ENCODE measurements at places on chromosomes 11 and 22. TPM values are rescaled to one million over a fixed set of nuclear protein-coding genes. Genes with fewer than 3 reads are reported as not detected.

GRCh38 chr11:18669711-18670110, 28.9 kb upstream of the TMEM86A start:
- DNase-seq, result no peak

GRCh38 chr11:35549787-35550186, 24.4 kb upstream of the PAMR1 start:
- DNase-seq, result no peak

DNA sequence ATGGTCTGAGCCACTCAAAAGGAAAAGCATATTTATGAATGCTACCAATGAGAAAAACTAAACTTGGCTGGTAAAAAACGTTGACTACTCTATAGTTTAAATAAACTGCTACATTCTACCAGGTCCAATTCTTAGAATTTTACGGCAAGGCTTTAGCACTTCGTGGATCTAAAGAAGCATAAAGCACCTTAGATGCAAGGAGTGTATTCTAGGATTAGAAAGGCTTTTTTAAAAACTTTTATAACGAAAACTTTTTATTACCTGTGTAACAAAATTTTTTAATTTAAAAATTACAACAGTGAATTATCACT, 13.9 kb downstream of the PHF21A start:
- no peak for DNase-seq

FOLR3 gene
- not detected for total RNA-seq

DNA sequence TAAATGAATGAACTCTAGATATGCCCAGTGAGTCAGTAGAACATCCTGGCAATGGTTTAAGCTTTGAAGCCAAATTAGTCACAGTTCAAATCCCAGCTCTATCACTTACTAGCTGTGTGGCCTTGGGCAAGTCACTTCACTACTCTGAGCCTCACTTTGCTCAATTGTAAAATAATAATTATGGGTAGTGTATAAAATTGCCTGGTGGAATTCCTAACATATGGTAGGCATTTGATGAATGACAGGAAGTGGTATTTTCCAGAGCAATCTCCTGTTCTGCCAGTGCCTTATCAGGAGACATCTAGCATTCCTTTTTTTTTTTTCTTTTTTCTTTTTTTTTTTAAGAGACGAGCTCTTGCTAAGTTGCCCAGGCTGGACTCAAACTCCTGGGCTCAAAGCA, 13.0 kb downstream of the SCN4B start:
- no peak for DNase-seq

LRRC56 gene
- 3.4 TPM for total RNA-seq

- DNase-seq, result no peak
These were observed 4.5 kb upstream of the LZTR1 start for GRCh38 chr22:20977516-20978170.

DNA sequence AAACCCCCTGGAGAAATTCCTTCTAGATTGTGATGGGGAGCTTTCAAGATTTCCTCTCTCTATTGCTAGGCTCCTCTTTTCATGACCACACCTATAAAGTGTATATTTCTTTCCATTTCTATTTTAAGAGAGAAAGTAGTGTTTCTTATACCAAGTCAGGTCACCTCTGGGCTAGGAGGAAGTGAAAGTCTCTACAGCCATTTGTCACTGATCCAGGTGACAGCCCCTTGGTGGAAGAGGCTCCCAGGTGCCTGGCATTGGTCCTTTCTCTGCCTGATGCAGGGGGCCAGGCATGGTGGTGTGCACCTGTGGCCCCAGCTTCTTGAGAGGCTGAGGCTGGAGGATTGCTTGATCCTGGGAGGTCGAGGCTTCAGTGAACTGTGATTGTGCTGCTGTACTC, 64.7 kb downstream of the DHCR7 start:
- DNase-seq, result no peak

DNA sequence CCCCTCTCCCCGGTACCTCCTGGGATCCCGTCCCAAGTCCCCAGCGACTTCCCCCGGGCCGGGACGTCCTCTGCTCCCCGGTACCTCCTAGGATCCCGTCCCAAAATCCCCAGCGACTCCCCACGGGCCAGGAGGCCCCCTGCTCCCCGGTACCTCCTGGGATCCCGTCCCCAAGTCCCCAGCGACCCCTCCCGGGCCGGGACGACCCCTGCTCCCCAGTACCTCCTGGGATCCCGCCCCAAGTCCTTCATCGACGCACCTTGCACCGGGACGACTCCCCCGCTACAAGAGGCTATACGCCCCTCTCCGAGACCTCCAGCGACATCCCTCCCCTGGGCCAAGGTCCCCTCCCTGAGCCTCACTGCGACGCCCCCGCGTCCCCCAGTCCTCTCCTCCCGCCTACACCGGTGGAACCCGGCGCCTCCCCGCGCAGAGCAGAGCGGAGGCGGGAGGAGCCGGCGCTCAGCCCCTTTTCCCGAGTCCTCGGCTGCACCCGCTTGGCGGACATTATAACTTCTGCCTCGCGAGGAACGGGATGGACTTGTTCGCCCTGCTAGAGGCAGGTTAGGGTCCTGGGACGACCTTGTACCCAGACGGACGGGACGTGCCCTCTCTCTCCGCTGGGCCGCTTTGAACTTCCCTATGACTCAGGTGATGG, 912 bp downstream of the KREMEN1 start:
- no peak for DNase-seq

DNA sequence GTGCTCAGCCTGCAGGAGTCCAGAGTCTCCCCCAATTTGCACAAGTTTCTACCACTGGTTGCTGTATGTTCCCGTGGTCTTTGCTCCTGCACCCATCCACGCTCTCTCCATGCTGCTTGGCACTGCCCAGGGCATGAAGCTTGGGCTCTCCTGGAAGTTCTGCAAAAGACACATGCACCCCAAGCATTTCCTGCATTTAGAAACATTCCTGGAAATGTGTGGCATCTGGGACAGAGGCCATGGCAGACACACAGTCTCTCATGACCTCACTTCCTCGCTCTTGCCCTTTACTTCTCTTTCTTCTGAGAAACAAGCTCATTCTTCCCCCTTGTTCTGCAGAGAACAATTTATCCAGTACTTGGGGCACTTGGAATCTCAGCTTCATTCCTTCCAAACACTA, 489.5 kb downstream of the BUD13 start:
- DNase-seq, result no peak

DNA sequence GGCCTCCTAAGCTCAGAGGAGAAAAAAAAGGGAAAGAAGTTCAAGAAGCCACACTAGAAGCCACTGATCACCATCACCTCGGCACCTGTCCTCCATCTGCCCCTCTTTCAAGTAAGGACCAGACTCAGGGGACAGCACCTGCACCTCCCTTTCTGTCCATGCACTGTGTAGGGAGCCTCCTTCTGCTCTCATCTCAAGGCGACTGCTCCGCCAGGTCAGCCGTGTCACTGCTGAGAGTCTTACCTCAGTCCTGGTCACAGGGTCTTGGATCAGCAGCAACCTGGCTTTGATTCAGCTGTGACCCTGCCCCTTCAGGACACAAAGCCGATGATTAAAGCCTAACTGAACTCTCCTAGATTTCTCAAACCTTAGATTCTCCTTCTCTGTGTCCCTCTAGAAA, 101.5 kb downstream of the ZNF280B start:
- no peak for DNase-seq

DNA sequence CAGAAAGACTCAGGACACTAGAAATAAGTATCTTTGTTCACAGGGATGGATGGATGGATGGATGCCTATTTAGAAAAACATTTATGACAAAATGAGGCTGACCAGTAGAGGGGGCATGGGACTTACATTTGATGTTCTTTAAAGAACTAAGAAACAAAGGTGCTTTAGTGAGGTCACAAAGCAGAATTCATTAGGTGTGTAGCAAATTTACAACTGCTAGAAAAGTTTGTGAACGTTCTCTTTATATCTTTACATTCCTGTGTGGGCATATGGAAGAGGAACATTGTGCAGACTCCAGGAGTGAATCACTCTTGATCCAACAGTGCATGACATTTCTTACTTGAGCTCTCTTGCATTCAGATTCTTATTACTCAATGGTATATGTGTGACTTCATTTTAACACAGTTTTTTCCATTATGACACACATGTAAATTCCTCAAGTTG, 15.8 kb upstream of the SIK2 start:
- DNase-seq, result peak; percentile 35

DNA sequence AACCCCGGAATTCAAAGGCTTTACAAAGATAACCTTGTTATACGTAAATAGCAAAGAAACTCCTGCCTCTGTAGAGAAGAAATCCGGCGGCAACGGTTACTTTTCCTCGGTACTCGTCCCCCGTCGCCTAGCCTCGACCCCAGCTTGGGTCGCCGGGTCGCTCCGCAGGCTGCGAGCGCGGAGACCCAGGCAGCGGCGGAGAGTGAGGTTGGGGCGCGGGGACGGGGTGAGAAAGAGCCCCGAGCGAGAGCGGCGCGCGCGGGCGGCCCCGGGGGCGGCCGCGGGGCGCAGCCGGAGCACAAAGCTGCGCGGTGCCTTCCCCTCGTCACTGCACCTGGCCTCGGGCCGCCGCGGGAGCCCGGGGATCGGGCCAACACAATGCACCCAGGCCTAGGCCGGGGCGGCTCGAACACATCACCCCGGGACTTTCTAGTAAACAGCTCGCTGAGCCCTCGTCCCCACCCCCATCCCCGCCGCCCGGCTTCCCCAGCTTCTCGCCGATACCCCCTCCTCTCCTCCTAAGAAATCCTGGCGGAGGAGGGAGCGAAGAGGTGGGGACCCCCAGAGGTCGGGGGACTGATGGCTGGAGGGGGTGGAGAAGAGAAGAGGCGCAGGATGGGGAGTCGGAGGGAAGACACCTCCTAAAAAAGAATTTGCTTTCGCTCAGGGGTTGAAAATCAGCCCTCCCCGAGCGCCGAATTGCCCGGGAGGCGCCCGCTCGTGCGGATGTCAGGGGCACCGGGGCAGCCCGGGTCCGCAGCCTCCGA, 845 bp downstream of the MPPED2 start:
- no peak for DNase-seq

MRPL23 gene
- total RNA-seq, result 211 TPM

- DNase-seq, result no peak
These were observed 142.0 kb downstream of the BRD1 start for GRCh38 chr22:49685686-49686085.

- no peak for DNase-seq
These were observed 35.7 kb upstream of the GAB2 start for GRCh38 chr11:78453140-78453935.

- no peak for DNase-seq
These were observed 14.7 kb upstream of the AMPD3 start for GRCh38 chr11:10440401-10440800.

PELI3 gene
- total RNA-seq, result 16.7 TPM

DNA sequence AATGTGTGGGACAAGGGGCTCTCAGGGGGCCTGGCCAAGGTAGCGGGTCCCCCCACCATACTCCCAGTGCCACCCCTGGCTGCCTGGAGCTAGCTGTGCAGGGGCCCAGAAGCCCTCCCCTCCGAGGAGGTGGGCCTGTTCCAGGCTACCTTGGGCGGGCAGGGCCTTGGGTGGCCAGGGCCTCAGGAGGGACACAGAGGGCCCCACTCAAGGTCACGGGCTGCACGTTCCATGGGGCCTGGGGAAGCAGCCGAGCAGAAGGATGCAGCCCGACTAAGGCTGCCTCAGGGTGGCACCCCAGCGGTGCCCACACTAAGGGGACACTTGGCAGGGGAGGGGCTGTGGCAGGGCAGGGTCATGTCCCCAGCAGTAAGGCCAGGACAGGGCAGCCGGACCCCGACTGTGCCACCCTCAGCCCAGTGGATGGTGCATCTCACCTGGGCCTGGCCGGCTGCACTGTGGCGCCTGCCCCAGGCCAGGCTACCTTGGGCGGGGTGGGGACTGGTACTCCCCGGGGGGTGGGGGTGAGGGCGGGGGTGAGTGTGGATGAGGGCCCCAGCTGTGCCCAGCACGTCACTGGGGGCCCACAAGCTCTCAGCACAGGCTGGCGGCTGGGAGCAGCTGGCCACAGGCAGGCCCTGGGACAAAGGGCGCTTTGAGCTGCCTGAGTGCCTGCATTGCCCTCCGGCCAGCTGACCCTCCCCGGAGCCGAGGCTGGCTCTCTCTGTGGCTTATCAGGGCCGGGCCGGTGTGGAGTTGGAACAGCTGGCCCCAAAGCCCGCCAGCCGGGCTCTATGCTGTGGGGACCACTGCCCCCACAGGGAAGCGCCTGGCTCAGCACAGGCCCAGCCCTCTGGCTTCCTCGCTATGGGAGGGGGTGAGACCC, 117.1 kb downstream of the KCNQ1 start:
- no peak for DNase-seq

Measured in Caki2 (cell line).